Motor neuron (in vitro differentiated cells): ENCODE measurements at places on chromosomes 7 and 10. TPM values are rescaled to one million over a fixed set of nuclear protein-coding genes. Genes with fewer than 3 reads are reported as not detected.

C10orf95 gene
- 0.90 and 0.92 TPM in 2 replicates for total RNA-seq

POLR2J3 gene
- total RNA-seq, result 11.6 and 11.7 TPM in 2 replicates

DNA sequence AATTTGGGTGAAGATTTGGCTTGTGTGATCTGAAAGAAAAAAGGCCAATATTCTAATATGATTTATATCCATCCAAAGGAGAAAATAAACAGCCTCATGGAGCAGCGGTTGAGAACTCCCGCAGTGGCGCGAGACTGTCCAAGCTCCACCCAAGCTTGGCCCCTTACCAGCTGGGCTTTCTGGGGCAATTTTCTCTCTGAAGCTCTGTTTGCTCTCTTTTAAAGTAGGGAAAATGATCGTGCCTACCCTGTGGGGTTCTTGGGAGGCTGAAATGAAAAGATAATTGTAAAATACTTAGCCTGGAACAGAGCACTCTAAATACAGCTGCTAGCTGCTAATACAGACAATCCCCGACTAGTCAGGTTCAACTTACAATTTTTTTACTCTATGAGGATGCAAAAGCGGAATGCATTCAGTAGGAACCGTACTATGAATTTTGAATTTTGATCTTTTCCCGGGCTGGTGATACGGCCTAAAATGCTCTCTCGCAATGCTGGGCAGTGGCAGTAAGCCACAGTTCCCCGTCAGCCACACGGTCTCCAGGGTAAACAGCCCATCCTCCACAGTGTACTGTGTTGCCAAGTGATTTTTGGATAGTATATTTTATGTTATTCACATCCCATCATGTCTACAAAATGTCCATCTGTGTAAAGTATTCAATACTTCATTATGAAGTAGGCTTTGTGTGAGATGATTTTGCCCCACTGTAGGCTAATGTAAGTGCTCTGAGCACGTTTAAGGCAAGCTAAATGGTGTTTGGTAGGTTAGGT is 137.7 kb downstream of the CHN2 start:
- no peak for ATAC-seq

DNA sequence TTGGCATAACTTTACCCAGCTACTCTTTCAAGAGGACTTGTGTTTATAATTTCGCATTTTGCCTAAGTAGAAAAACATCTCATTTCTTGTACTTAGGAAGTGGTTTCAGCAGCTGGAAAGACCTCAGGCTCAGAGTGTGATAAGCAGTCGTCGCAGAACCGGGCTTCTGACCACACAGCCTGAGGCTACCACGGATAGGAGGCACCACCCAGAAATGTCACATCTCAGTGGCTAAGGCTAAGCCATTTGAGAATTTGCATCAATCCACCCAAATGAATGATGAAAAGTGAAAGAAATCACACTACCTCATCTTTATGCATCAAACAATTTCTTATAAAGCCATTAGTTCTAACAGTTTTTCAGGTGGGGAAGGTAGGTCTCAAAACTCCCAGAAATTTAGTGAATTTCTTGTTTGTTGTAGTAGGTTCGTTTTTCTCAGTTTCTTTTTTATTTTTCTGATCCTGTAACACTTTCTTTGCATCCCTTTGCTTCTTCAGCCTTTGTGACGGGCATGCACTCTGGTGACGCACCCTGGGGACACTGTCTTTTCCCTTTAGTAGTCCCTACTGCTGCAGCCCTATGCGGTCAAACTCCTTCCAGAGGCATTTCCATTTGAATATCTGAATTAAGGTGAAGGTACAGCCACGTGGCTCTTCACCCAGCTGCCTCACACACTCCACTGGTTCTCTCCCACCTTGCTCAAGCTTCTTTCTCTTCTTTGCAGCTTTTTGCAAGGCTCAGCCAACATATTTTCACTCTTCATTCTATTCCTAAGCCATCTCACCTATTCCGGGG is 68.5 kb downstream of the MAP3K8 start:
- no peak for ATAC-seq

GTF2IRD1 gene
- 25.2 and 35.0 TPM in 2 replicates for total RNA-seq

STK32C gene
- total RNA-seq, result 27.8 and 31.0 TPM in 2 replicates

DNA sequence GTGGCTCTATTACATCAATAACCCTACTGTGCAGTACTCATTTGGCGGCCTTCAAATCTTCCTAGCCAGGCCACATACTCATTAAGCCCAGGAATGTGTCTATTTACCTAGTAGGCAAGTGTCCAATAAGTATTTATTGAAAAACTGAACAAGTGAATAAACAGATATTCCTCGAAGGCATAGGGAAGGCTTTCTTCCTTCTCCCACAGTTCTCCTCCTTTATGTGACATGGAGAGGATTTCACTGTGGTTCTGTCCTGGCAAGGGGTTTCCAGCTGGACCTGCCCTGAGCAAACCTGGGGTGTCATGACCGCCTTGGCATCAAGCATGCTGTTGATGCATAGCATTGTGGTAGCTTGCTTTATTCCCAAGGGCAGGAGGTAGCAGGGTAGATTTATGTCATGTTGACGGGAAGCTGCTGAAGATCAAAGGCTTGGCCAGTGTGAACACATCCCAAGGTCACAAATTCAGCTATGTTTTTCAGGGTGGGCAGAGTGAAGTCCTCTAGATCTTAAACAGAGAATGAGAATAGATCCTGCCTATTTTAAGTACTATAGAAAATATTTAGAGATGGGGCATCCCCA is 195.1 kb downstream of the INHBA start:
- ATAC-seq, result no peak

DNA sequence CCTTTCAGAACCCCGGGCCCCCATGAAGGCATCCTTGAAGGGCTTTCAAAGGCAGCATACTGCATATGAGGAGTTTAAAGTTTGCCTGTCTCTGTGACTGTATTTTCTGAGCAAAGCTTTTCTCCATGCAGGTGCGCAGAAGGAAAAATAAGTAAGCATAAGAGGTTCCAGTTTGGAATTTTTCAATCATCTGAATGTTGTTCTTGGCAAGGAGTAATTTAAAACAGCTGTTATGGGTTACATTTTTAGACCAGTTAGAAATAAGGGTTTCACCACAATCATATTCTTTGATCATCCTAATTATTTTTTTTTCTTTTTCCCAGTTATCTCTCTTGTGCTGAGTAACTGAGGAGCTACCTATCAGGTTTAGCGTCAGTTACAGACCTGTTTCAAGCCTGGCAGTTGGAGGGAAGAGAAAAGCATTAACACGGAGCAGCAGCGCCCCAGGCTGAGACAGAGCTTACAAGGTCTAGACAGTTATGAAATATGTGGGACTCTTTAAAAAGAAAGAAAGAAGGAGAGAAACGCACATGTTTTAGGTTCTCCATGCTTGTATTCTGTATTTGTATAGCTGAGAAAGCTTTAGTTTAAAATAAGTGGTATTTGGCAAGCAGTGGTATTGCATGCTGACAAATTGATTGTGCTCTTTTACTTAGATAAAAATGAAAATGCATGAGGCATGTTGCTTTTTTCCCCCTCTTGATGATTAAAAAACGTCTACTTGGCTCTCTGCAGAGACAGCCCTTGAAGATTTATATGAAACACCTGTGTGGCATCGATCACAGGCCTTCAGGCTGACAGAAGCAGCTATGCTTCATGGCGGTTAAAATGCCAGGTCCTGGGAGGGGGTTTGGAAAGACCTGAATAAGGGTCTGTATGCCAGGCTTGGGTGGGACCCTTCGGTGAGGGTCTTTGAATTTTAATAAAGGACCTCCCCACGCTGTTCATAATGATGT is 157.6 kb downstream of the GRK5 start:
- peak; percentile 56 for ATAC-seq

SYT15 gene
- 0.52 and 0.92 TPM in 2 replicates for total RNA-seq

DNA sequence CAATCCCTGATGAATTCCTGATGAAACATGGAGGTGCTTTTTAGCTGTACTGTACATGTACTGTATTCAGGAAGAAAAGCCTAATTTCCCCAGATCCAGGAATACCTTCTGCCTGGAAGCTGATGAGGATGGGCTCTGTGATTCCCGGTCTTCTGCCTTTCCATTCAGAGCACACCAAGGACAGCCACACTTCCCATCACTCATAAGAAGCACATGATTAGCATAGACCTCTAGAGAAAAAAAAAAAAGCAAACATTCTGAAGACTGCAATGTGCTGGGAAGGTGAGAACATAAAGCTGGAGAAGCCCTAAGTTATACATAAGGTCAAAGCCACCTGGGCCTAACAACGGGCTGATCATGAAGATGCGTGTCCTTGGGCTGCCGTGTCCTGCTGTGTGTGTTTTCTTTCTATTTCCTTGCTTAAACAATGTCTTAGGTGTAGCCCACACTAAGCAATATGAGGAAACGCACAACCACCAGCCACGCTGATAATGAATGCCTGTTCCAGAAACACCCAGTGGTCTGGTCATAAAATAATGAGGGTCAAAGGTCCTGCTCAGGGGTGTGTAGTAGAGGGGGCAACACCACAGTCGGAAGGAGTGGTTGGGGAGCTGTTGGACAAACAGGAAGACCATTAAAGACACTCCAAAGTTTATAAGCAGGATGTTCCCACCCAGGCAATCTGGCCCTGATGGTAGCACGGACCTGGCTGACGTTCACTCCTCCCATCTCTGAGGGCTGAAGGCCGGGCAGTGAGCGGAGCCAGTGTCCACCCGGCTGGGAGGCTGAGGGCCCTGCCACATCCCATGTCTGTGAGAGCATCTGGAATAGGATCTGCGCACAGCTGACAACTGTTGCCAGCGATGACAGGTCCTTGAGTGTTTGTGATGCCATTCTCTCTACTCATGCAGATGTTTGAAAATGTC is 7.9 kb downstream of the PKD1L1 start:
- ATAC-seq, result peak; percentile 75

PPP1R17 gene
- 88.6 and 111 TPM in 2 replicates for total RNA-seq

GRCh38 chr10:100999742-101000126 is at the start of gene LZTS2:
Gene LZTS2, plus strand, starts transcription at chr10:100999808. Its CDS starts 2,731 bp downstream, at chr10:101002539.
- ATAC-seq, result no peak

- ATAC-seq, result no peak
Observed at GRCh38 chr7:71637578-71637977, 505.6 kb downstream of the GALNT17 start.

DNA sequence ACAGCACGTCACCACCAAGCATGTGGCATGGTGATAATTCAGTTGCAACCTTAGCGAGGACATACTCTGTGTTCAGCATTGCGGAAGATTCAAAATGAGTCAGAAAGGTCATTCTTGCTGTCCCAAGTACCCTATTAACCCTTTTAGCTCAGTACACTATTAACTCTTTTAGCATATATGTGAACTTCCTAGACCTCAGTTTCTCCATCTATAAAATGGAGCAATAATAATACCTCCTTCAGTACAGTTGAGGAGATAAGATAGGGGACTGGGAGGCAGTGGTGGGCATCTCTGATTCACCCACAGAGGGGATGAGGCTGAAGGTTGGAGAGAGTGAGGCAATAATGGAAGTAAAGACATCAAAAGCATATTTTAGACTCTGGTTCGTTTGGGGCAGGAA is 67.3 kb downstream of the XRCC2 start:
- no peak for ATAC-seq

POLR2J2 gene
- total RNA-seq, result 0.87 and 1.0 TPM in 2 replicates

- no peak for ATAC-seq
Observed at GRCh38 chr7:106236065-106236464, 48.7 kb downstream of the NAMPT start.

DNA sequence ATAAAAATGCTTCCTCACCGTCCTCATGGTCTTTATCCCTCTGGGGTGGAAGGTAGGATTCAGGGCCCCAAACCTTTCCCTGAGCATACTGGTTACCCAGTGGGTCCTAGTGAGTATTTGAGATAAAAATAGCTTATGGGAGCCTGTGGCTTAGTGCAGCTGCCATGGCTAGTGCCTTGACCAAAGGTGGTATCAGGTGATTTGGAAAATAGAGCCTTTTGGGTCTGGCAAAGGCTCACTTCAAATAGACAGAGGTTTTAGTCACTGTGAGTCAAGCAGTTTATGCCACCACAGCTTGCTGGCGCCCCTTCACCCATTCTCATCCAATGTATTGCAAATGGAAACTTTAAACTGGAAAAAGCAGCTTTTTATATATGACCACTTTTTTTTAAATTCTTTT is 30.4 kb downstream of the PLAU start:
- ATAC-seq, result no peak

- ATAC-seq, result no peak
Observed at GRCh38 chr10:62112963-62113362, 155.7 kb downstream of the RTKN2 start.

DNA sequence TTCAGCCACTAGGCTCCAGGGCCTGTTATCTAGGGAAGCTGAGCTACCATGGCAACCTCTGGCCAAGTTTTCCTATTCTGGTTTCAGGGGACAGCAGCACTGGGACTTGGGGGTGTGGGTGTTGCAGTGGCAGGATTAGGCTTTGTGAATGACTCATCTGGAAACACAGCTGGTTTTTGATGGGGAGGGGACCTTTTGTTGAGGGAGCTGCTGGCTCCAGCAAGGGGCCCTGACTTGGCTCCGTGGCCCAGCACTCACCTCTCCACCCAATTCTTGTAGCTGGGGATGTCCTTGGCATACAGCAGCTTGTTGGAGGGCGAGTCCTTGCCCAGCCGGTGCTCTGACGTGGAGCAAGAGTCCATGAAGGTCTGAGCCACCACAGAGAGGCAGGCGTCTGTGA is 435.9 kb downstream of the PLXNA4 start:
- ATAC-seq, result peak; percentile 10

ERV3-1 gene
- 34.3 and 37.4 TPM in 2 replicates for total RNA-seq

MYL10 gene
- not detected in 2 replicates for total RNA-seq

DNA sequence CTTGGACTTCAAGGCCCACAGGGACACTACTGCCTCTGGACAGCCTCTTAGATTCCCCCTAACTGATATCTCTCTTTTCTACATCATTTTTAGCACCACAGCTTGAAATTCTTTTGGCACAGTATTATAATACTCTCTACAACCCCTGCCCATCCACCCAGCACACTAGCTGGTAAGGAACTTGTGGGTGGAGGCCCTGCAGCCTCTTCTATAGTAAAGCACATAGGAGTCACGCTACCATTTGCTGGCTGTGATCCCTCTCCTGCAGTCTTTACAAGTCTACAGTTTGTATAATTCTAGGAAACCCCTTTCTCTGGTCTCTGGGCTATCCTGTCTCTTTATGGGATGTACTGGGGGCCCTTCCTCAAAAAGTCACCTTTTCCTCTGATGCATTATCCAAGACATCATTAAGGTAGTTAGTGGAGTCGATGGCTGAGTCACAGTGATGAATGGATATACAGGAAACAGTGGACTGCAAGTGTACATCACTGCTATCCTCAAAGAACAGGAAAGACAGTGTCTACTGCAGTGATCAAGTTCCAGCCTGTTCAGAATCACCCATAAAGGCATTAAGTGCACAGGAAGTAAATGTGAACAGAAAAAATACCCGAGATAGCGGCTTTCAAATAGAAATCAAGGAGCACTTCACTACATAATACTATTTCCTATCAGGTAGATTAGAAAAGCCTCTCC is 54.4 kb downstream of the STK17A start:
- no peak for ATAC-seq

GRCh38 chr10:79431428-79431827 is 14.0 kb downstream of the ZCCHC24 start:
- ATAC-seq, result peak; percentile 24
